Ovary (tissue), 10 donors: ENCODE measurements at places on chromosomes 2 and 18. TPM values are rescaled to one million over a fixed set of nuclear protein-coding genes. Genes with fewer than 3 reads are reported as not detected.

TIGD1 gene
- total RNA-seq: 8.6 TPM

GRHL1 gene
- total RNA-seq: 0.57 TPM

REEP1 gene
- 6.4 TPM for total RNA-seq

ALK gene
- 0.24 TPM for total RNA-seq

GRCh38 chr2:32427672-32428610, 71.1 kb downstream of the BIRC6 start:
- no peak for DNase-seq

DNA sequence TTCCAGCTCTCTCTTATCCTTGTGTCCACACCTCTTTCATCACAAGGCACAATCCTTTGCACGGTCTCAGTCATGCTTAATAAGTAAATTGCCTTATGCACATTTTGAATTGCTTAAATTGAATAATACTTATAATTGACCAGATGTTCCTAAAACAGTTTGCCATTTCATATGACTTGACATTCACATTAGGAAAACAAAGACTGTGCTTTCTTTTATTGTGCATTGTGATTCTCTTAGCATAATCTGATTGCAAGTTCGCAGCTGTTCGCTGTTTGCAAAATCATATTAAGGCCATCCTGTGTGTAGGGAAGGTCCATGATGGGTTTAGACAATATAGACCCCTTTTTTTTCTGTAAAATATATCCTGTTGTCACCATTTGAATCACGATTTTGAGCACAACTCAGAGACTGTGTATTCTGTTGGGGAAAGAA, 75.6 kb downstream of the RNF144A start:
- DNase-seq: no peak

DNA sequence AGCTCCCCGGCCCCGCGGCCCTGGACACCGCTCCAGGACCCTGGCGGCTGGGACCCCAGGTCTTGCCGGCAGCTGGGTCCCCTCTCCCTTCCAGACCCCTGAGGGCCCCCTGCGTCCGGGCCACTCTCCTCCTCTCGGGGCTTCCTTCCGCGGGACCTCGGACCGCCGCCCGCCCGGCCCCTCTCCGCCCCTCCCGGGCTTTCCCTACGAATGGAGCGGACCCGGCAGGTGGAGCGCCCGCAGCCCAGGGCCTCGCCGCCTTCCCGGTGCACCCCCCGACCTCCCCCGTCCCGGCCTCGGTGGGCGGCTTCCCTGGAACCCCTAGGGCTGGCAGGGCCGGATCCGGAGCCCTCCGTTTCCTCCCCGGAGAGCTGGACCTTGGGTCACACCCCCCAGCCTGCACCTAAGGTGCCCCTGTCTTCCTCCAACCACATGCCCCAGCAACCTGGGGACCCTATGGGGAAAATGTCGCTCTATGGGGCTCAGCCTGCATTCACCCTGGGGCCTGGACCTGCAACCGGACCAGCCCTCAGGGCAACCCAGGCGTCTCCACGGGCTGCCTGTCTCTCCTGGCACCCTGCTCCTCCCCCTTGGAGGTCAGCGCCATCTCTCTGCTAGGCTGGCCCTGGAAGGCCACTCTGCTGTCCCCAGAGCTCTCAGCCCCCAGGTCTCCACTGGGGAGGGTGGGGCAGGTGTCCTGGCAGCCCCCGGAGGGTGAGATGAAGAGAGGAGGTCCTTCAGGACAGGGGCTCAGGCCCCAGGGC, 730 bp downstream of the B3GNT7 start:
- DNase-seq: peak; percentile 57

DNA sequence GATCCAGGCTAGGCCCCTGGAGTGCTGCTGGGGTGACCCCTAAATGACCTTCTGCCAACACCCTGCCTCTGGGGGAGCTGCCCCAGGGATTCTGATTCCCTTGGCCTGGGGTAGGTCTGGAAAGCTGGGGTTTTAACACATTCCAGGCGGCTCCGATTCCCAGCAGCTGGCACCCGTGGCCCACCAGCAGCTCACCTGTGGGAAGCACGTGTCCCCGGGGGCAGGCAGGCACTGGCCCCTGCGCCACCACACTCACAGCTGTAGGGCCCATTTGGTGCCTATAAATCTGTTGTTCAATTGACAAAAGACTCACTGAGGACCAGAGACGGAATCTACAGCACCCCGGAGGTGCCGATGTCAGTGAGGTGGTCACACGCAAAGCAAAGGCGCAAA, 4.1 kb upstream of the KLHL30 start:
- DNase-seq: no peak

- DNase-seq: no peak
Observed at GRCh38 chr2:108823286-108823685, 36.7 kb downstream of the CCDC138 start.

DNA sequence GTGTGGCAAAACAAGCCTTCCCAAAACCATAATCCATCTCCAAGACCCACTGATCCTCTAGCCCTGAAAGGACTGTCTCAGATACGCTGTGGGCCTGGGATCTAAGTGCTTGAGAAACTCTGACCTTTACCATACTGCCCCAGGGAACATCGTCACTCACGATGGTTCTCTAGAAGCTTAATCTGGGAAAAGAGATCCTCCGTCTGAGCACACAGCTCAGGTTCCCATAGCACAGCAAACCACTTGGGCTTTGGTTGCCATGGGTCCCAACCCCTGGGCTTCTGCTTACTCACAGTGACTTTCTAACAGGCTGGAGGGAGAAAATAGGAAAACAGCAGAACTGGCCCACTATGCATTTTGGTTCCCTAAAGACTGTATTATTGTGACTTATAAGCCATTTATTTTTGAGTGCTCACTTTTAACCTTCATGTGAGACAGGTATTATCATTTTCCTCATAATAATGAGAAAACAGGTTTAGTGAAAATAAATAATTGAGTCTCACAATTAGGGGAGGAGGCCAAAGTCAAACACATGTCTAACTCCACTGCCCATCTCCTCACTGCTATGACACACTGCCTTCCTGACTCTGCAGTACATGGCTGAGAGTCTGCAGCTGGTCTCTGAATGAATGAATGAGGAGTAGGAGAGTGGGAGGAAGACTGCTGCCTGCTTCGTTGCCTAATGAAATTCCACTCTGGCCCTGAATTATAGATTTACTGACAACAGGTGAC, 46.7 kb downstream of the REEP1 start:
- no peak for DNase-seq

DNA sequence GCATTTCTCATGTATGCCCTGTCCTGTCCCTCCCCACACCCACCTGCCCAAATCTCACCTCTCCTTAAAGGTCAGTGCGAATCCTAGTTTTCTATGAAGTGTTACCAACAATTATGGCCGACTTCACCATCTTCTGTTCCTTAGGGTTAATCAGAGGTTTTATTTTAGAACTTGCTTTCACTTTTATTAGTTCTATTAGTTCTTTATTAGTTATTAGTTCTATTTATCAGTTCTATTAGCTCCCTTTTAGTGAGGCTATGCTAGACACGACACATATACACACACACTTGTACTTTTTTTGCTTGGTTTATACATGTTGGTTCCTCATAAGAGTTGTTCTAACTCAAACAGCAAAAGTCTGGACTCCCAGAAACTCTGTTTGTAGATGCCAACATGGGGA, 176.8 kb upstream of the MSH6 start:
- DNase-seq: no peak
